ENCODE measurements at places on chromosomes 7 and 10. TPM values are rescaled to one million over a fixed set of nuclear protein-coding genes. Genes with fewer than 3 reads are reported as not detected.
A peak's percentile ranks its signal among the peaks of the same experiment; 100 is the strongest.

The EPO gene
- total RNA-seq = not detected

The UPP1 gene
- 4.2 TPM for total RNA-seq

The R3HCC1L gene
- total RNA-seq = 14.7 TPM

The NKX1-2 gene
- total RNA-seq = not detected

The UTF1 gene
- not detected for total RNA-seq

The NRG3 gene
- total RNA-seq = not detected

The MMD2 gene
- total RNA-seq = not detected

The DNAH11 gene
- total RNA-seq = under 0.01 TPM

DNA sequence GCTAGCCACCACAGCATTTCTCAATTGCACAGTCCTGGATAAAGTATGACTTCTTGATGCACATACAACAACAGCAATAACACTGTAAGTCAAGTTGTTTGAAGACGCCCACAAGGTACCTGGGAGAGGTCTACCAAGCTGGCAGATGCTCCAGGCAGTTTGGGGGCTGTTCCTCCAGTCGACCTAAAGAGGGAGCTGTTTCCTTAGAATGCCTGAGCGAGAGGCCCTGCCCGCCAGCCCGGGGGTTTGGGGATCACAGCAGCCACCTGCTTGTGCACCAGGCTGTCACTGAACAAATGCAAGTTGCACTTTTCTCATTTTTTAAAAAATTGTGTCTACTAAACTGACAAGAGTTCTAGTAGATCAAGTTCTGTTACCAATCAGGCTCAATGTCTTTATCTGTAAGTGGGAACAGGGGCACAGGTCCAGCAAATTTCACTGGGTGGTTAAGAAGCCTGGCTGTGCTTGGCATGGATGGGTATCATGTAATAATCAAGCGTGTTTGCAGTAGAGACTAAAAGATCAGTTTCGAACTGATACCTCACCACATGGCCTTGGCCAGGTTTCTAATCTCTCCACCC is 193.8 kb upstream of the ADO start:
- peak; percentile 47 for DNase-seq

DNA sequence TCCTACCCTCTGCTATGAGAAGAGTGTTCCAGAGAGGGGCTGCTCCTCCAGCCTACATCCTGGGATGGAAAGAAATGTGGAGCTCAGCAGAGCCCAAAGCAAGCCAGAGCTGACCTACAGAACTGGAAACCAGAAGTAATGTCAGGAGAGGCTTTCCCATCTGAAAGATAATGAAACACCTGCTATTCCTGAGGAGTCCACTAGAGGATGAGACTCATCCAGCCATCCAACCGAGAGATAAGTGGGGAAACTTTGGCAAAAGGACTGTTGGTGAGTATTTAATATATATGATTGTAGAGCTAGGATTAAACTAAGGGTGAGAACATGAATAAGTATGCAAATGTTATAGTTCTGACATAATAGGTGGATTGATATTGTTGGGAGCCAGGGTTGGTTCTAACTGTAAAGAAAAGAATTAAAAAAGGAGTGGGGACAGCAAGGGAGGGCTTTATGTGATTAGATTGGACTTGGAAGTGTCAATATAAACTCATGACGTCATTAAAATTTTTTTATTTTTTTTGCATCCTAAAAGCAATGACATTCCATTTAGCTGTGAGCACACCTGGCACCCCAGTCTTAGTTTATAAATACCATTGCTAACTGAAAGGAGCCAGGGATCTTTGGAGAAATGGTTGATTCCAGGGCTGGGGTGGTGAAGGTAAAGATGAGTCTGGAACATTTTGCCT is 312.8 kb upstream of the NFE2L3 start:
- no peak for DNase-seq

DNA sequence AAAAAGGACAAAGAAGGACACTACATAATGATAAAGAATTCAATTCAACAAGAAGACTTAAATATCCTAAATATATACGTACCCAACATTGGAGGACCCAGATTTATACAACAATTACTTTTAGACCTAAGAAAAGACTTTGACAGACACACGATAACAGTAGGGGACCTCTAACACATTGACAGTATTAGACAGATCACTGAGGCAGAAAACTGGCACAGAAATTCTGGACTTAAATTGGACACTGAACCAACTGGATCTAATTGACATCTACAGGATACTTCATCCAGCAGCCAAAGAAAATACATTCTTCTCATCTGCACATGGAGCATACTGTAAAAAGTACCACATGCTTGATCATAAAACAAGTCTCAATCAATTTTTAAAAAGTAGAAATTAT is 103.8 kb downstream of the DGKI start:
- no peak for DNase-seq

- DNase-seq = no peak
These were observed 191.7 kb upstream of the BET1 start for GRCh38 chr7:94195813-94196212.

- peak; percentile 33 for DNase-seq
These were observed 75.8 kb downstream of the GNAI1 start for GRCh38 chr7:80210400-80210799.

DNA sequence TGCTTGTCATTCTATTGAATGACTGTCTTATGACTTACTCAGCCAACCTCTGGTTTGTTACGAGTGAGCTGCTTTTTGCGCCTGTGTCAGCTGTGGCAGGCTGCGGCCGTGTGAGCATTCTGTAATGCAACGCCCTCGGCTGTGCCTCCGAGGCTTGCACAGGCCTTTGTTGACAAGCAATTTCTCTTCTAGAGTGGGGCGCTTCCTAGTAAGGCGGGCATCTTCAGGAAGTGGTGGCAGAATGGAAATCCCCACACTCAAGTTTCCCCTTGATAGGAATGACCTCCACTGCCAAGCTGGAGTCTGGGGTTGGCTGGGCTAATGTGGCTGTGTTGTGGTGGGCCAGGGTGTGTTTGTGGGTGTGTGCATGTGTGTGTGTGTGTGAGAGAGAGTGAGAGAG is 20.2 kb upstream of the TMEM178B start:
- DNase-seq = no peak

GRCh38 chr10:118047157-118047719 is 497 bp upstream of the RAB11FIP2 start:
- no peak for DNase-seq

GRCh38 chr10:101031796-101032636 is 982 bp downstream of the SFXN3 start:
- DNase-seq = peak; percentile 63

GRCh38 chr7:142733271-142733670 is 16.0 kb upstream of the PRSS1 start:
- DNase-seq = no peak

GRCh38 chr10:132488231-132488821 is 49.3 kb upstream of the INPP5A start:
- DNase-seq = no peak

GRCh38 chr7:16926283-16926682 is 44.5 kb upstream of the AGR3 start:
- DNase-seq = peak; percentile 54

- DNase-seq = no peak
These were observed 69.3 kb downstream of the SGMS1 start for GRCh38 chr10:50554376-50554994.

Measured in IMR-90 (cell line).